ENCODE measurements at places on chromosomes 2 and 18. TPM values are rescaled to one million over a fixed set of nuclear protein-coding genes. Genes with fewer than 3 reads are reported as not detected.

DNA sequence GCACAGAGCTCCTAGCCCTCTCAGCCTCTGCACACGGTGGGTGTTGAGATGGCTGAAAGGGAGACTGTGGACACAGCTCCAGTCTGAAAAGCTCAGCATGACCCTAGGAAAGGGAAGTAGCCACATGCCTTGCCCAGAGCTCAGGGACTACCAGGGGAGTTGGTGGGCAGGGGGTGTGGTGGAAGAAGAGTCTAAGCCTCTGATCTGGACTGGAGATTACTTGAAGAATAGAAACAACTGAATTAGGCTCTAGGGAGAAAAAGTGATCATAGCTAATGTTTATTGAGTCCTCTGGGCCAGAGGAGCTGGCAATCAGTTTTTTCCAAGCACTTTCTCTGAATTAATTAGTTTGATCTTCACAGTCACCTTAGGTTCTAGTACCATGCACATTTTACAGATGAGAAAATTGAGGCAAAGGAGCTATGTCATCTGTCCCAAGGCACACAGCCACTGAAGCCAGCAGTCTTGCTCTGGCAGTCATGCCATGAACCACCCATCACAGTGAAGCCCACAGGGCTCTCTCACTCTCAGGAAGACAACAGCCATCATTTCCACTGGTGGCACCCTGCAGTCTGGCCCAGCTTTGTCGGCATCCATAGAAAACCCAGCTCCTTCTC, 10.3 kb downstream of the SDC1 start:
- DNase-seq, result no peak

The SKA1 gene
- 4.0 TPM for total RNA-seq

DNA sequence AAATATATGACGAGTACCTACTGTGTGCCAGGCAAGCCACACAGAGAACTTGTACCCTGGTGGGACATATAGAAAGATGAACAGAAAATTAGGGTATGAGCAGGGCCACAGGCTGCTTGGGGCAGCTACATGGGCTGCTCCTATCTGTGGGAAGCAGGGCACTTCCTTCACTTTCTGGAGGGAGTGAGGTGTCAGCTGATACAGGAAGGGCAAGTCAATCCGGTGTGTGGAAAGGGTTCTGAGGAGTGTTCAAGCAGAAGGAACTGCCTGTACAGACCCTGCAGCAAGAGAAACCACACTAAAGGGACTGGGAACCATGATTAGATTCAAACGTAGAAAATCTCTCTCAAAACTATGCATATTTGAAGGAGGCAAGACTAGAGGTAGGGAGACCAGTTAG, 58.6 kb upstream of the BCL11A start:
- no peak for DNase-seq

GRCh38 chr18:10381951-10382350, 72.5 kb upstream of the APCDD1 start:
- no peak for DNase-seq

DNA sequence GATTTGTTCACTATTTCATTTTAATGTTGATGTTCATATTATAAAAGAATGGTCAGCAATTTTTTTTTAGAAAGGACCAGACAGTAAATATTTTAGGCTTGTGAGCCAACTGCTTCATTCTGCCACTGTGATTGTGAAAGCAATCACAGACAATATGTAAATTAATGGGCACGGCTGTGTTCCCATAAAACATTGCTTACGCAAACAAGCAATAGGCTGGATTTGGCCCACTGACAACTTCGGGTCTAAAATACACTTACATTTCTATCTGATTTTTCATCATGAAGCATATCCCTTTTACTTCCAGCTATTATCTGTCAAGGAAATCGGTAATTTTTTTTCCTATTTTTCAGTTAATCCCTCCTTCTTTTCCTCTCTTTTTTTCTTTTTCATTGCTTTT, 182.2 kb upstream of the CDH2 start:
- no peak for DNase-seq

The APOB gene
- total RNA-seq, result 0.21 TPM

DNA sequence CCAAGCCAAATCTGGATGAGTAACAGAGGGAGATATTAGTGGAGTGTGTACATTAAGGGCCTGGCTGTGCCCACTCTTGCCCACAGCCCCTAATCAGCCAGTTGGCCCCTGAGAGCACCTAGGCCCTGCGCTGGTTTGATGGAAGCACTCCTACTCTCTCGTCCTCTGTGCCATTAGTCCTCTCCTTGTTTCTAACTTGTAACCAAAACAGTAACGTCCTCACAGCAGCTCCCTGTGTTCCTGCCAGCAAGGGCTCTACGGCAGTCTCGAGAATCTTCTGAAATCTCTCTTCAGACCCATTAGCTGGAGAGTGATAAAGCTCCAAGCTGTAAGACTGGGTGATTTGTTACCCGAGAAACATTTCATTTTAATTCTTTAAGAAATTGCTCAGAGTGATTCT, 76.1 kb downstream of the LRRC30 start:
- DNase-seq, result peak; percentile 19

Data from osteocyte (in vitro differentiated cells).